Occipital lobe (tissue), 3 donors: ENCODE measurements at places on chromosomes 13 and 19. TPM values are rescaled to one million over a fixed set of nuclear protein-coding genes. Genes with fewer than 3 reads are reported as not detected.
A peak's percentile ranks its signal among the peaks of the same experiment; 100 is the strongest.

GRCh38 chr19:55650602-55651230 lies 2.7 kb downstream of the CCDC106 start:
- no peak for DNase-seq

- no peak for DNase-seq
These were observed 47.0 kb downstream of the RUBCNL start for GRCh38 chr13:46340011-46340410.

DNA sequence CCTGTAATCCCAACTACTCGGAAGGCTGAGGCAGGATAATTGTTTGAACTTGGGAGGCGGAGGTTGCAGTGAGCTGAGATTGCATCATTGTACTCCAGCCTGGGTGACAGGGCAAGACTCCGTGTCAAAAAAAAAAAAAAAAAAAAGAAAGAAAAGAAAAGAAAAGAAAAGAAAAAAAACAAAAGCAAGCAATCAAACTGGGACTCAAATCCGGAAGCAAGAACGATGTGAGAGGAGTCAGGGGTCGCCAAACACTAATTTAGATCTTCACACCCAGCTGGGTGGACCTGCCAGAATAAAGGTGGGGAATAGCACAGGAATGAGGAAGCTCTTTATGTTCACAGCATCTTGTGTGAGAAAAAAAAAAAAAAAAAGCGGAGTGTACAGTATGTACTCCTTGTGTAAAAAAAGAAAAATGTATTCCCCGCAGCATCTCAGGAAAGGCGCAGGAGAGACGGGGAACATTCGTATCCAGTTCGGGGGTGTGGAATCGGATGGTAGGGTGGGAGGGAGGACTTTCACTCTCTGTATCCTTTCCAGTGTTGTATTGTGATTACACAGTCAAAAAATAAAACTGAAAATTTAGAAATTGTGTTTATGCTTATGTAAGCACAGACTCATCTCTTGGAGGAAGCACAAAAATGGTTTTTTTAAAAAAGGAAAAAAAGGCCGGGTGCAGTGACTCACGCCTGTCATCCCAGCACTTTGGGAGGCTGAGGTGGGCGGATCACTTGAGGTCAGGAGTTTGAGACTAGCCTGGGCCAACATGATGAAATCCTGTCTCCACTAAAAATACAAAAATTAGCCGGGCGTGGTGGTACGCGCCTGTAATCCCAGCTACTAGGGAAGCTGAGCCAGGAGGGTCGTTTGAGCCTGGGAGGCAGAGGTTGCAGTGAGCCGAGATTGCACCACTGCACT lies 7.6 kb downstream of the DNAJB1 start:
- DNase-seq: peak; percentile 69

DNA sequence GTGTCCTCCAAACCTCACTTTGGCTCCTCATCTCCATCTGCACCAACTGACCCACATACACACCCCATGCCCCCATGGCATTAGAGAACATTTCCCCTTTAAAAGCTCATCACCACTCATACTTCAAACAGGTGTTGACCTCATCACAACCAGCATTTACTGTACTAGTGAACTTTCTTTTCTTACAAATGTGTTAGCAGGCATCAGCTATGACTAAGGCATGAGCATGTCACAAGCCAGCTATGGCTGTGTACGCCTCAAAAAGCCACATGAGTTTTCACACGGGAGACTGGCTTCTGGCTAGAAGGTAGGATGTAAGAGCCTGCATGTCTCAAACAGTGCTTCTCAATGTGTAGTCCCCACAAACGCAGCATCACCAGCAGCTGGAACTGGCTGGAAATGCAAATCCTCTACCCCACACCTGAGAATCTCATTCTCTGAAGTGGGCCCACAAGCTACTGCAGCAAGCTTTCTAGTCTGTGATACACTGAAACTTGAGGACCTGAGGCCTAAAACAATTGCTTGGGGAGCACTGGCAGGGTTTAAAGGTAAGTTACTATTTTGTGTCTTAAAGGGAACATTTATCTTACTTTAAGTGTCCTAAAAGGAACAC lies 66.8 kb downstream of the TUBGCP3 start:
- no peak for DNase-seq

DNA sequence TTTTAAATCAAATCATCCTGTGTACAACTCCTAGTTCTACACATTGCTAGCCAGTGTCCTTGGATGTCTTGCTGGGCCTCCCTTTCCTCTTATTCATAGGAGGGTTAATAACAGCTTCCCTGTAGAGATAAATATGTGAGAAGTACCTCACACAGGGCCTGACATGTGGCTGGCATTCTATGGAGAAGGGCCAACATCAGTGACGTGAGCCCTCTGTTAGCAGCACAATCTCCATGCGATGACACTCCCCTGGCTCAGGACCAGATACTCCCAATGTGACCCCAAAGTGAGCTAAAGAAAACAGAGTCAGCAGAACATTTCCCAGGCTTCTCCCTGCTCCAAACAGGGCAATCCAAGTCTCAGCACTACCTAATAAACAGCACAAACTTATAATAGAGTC lies 818.4 kb downstream of the DIAPH3 start:
- no peak for DNase-seq

DNA sequence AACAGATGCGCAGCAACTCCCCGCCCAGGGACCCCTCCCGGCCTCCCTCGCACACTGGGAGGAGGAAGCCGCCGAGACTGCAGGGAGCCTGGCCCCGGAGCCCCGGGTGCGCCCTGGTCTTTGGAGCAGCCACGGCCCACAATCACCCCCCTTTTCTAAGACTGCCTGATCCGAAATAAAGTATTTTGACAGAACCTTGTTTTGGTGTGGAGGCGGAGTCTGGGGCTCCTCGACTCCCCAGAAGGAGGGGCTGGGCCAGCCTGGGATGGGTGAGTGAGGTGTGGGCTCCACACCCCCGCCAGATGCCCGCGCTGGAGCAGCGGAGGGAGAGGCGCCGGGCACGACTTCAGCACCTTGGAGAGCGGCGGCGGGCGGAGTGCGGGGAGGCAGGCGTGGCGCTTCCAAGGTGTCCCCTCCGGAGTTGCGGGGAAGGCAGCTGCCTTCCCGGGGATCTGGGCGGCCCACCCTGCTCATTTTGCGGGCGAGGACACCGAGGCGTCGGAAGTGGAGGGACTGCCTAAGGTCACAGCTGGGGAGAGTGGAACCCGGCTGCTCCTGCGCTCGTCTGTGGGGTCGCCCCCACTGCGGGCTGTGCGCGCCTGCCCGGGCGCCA lies 9.4 kb downstream of the SIRT6 start:
- no peak for DNase-seq

The BORCS8 gene
- 14.5 TPM for total RNA-seq
